ENCODE measurements at places on chromosomes 6 and 20.
A peak's percentile ranks its signal among the peaks of the same experiment; 100 is the strongest.

GRCh38 chr6:48689498-48689897 lies 578.5 kb upstream of the PTCHD4 start:
- no peak for DNase-seq

DNA sequence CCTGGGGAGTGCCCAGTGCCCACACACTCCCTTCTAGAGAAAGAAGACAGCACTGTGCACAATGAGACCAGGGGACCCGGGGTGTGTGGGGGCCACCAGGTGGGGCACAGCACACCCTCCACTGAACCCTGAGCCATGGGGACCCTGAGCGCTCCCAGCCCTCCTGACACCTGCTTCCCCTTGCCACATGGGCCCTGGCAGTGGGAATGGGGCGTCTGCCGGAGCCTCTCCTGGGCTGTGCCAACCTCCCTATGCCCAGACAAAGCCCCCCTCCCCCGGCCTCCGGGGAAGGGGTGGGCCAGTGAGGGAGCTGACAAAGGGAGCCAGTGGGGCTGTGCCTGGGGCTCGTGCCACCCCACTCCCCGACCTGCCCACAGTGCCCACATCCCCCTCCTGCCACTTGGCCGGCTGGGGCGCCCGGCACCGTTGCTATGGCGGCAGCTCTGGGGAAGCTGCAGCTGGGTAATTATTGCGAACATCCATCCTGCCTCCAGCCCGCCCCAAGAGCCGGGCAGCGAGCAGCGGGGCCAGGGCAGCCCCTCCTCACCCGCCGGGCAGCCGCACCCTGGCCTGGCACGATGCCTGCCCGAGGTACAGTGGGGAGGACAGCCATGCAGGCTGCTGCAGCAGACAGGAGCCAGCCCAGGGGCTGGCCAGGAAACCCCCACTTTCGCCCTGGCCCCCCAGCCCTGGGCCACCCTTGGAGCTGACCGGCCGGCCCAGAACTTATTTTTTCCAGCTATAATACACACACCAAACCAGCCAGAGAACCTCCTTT lies 41.9 kb upstream of the NOL4L start:
- DNase-seq, result no peak

DNA sequence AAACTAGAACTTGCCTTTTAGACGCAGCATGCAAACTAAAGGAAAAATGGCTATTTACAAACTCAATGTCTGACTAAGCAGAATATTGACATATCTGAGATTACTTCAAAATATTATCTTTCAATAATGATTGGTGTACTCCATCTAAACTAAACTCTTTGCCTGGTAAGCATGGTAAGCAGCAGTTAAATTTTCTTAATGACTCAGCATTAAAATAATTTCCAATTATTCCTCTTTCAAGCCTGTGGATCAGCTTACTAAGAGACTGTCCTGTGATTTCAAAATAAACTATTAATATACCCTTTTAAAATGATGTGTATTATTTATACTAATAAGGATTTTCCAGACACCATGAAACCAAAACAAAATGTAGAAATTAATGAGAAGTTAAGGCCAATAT lies 226.8 kb upstream of the THEMIS start:
- DNase-seq, result no peak

GRCh38 chr6:36455486-36456027 lies 12.8 kb downstream of the KCTD20 start:
- no peak for DNase-seq

DNA sequence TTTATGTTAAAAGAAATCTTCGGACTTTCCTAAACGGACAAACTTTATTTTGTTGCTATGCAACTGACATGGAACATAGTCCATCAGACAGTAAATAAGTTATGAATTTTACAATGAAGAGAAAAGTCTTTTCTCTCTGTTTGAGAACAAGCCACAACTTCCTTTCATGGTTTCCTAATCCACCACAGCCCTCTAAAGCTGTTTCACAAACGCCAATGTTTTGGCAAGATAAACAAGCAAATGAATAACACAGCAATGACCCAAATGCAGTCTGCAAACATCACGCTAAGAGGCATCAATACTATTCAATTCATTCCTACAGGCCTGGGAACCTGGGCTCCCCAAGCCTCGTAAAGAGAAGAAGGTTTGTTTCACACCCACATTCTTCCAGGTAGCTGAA lies 60.4 kb downstream of the HAO1 start:
- no peak for DNase-seq

DNA sequence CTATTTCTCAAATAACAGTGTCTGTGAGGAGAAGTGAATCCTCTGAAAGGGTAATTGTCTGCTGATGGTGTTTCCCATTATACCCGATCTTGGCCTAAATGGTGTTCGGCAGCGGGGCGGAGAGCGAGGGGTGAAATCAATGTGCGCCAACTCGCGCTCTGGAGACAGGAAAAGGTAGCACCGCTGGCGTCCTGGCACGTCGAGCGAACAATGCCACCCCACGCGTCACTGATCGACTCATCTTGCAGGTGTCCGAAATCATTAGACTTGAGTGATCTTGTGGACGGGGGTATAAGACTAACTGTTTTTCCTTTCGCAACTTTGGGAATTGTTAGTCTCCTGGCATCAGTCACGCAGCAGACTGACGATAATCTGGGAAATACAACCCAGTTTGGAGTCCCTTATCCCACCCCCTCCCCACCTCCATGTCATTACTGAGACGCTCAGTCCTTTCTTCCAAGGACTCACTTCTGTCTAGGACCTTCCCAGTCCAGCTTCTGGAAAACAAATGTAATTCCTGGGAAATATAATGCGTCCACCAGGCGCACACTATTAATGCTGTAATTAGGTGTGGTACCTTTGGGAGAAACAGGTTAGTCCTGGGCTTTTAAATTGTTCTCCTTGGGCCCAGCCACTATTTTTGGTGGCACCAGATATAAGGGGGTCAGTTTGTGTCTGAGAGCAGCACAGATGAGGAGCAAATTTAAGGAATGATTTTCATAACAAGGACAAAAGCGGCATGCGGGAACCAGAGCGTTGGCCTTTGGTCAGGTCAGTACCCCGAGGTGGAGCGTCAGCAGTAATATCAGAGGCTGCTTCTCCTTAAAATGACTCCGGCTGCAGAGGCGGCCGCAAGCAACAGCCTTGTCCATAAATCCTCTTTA lies 2.3 kb downstream of the LINC00237 start:
- no peak for DNase-seq

DNA sequence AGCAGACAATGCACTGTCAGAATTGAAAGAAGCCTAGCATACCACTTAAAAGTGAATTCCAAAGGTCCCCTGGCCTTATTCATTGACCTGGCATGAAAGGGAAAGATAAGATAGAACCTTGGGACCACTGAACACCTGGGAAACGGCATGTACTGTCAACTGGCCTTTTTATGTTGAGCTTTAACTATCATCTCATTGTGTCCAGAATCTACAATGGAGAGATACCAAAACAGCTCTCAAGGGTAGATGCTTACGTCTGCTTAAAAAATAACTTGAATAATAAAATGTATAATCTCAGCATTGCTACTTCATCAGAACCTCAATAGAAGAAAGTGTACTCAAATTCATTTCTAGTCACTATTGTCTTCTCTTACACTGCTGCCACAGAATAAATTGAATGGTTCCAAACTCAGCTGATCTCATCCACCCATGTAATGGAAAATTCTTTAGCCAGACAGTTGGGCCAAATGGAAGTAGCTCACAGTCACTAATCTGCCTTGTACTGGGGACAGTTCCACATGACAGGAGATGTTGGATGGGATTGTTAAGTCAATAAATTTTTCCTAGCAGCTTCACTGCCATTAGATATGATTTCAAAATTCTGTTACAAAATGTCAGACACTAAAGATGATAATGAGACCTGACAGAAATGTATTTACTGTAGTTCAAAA lies 93.8 kb downstream of the MLIP start:
- DNase-seq, result no peak

- DNase-seq, result no peak
Measured at GRCh38 chr6:41573276-41573675, 27.1 kb downstream of the FOXP4 start.

GRCh38 chr6:11212664-11213063 lies 19.8 kb downstream of the NEDD9 start:
- no peak for DNase-seq

DNA sequence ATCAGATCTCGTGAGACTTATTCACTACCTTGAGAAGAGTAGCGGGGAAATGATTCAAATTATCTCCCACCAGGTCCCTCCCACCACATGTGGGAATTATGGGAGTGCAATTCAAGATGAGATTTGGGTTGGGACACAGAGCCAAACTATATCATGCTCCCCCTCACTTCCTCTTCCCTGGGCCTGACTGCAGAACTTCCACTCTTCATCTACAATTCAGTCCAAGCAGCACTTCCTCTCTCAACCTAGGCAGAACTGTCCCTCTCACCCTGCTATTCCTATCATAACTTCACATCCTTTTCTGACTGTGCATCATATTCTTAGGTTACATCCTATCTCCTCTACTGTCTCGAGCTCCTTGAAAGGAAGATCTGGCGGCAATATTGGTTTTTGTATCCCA lies 184.0 kb upstream of the HDDC2 start:
- no peak for DNase-seq

- peak; percentile 83 for DNase-seq
Measured at GRCh38 chr6:85403331-85404015, 46.4 kb upstream of the NT5E start.

DNA sequence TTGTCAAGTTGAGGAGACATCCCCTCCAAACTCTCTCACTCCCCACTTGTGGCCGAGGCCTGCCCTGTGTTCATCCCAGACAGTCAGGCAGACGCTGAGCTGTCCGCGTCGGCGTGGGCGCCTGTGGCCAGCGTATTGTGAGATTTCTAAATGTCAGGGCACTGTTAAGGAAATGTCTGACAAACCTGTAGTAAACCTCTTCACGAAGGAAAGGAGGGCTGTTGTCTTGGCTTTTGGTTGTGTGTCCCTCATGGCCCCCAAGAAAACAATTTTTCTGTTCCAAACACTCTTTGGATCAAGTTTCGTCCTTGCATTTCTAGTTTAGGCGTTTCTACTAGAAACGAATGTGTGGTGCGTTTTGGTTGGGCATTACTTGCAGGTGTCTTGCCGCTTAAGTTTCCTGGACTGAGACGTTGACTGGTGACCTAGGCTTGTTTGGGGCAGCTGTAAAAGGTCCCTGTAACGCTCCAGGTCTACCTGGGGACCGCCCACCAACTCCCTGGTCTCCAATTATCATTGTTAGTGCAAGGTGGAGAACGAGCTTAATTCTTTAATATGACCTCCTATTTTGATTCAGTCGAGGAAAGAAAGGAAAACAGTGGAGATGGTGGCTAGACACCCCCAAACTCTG lies 8.7 kb upstream of the POU3F2 start:
- no peak for DNase-seq

DNA sequence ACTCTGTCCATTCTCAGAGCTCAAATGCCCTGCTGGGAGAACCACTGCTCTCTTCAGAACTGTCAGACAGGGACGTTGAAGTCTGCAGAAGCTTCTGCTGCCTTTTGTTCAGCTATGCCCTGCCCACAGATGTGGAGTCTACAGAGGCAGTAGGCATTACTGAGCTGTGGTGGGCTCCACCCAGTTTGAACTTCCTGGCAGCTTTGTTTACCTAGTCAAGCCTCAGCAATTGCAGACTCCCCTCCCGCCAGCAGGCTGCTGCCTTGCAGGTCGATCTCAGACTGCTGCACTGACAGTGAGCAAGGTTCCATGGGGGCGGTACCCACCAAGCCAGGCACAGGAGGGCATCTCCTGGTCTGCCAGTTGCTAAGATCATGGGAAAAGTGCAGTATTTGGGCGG lies 21.8 kb upstream of the UFL1 start:
- DNase-seq, result no peak

GRCh38 chr6:130183271-130184222 lies 39.2 kb downstream of the SAMD3 start:
- no peak for DNase-seq

DNA sequence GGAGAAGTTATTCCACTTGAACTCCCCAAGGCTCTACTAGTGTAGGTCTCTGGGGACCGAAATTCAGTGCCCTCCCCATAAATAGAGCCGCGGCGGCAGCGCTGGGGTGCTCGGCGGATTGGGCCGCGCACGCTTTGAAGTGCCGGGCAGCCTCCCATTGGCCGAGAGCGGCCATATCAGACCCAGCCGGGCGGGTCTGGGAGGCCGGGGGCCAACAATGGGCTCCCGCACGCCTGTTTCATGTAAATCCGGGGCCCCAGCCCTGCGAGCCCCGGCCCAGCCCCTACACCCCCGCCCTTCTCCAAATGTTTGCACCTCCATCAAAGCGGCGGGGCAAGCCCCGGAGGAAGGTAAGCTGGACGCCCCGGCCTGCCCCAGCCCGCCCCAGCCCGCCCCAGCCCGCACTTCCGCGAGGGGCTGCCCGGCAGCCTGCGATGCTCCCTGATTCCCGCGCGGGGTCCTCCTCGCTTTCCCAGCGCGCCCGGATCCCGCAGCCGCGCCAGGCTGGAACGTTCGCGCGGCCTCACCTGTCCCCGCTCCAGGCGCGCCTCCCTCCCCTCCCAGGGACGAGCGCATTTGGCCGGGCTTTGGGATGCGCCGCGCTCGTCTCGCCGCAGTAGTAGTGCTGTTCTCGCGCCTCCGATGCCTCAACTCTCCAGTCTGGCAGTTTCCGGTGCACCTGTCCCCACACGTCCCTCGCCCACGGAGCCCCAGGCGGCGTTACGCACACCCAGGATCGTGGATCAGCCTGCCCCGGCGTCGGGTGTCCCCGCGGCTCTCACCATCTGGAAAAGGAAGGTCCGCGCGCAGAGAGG lies at the start of gene TBXT:
TSS of gene TBXT (minus strand) at position 51 of the 815 bp plus-strand sequence. CDS start 260 bp downstream, outside the sequence.
- DNase-seq, result no peak
